Tibial nerve (tissue), 4 donors: ENCODE measurements at places on chromosomes 3 and 15. TPM values are rescaled to one million over a fixed set of nuclear protein-coding genes. Genes with fewer than 3 reads are reported as not detected.

Gene FSTL1
- total RNA-seq: 420 TPM

Gene SMCO1
- not detected for total RNA-seq

Gene C2CD4A
- under 0.01 TPM for total RNA-seq

Gene CXCR6
- 2.1 TPM for total RNA-seq

Gene ACSBG1
- 0.21 TPM for total RNA-seq

Gene GPR176
- total RNA-seq: 13.5 TPM

Gene INAFM2
- total RNA-seq: 25.9 TPM

Gene ANKRD63
- not detected for total RNA-seq

GRCh38 chr15:82699726-82700125 is 9.9 kb downstream of the AP3B2 start:
- DNase-seq: no peak

- no peak for DNase-seq
These were observed 45.3 kb downstream of the BFSP2 start for GRCh38 chr3:133445108-133445507.

DNA sequence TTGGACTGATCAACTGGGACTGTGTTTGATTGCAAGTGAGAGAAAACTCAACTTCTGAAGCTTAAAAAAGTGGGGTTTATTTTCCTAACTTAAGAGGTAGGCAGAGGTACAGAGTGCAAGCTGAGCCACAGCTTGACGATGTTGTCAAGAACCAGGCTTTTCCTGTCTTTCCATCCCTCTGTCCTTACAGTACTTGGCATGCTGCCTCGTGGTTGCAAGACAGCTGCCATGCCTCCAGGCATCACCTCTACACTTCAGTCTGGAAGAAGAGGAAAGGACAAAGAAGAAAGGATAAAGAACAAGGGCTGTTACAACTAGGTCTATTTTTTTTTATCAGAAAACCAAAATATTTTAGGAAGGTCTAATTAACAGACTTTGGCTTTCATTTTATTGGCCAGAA is 51.8 kb upstream of the GALNT15 start:
- no peak for DNase-seq

DNA sequence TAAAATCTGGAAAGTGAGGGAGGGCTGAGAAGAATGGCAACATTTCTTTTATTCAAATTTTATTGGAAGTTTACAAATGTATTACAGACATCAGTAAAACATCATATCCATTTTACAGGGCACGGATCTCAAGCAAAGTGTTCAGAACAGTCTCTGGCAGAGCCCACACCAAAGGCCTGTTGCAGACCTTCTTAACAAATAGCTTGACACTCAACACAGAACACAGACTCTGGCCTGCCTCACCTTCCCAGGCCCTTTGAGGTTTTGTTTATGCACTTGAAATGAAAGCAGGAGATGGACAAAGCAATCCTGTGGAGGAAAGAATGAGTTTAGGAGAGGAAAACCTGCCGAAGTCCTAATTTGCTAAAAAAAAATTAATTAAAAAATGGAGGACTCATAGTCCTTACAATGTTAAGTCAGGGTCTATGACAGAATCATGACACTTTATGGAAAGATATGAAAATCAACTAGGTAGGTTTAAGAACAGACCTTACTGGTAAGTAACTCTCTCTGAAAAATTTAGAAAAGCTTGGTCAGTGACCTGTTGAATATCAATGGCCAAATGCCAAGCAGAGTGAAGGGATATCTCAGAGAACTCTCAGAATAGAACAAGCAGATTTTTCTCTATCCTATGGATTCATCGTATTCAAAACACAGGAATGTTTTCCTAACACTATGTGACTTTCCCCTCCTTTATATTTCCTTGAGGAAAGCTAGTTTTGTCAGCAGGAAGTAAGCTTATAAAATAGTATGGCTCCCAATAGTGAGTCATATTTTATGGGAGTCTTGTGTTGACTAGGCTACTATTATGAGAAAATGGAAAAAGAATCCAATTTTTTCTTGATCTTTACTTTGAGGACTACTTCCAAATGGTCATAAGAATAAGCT is 70.8 kb upstream of the PSMD6 start:
- no peak for DNase-seq

- DNase-seq: no peak
These were observed 97.6 kb downstream of the MEX3B start for GRCh38 chr15:81948222-81948621.

- DNase-seq: no peak
These were observed 265.5 kb upstream of the ROPN1 start for GRCh38 chr3:124257336-124257864.

DNA sequence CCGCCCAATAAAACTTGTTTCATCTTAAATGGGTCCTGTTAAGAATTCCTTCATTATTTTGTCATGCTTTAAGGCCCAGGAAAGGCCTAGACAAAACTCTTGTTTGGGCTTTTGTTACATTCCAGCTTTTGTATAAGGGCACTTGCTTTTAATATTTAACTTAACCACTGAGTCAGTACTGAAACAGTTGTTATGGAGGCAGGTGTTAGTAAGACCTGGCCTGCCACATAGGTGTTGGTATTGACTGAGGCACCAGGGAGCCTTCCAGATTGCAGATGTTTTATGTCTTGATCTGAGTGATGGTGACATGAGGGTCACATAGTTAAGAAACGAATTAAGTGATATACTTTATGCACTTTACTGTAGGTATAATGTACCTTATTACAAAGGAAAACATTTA is 274.9 kb upstream of the TGFBR2 start:
- no peak for DNase-seq

DNA sequence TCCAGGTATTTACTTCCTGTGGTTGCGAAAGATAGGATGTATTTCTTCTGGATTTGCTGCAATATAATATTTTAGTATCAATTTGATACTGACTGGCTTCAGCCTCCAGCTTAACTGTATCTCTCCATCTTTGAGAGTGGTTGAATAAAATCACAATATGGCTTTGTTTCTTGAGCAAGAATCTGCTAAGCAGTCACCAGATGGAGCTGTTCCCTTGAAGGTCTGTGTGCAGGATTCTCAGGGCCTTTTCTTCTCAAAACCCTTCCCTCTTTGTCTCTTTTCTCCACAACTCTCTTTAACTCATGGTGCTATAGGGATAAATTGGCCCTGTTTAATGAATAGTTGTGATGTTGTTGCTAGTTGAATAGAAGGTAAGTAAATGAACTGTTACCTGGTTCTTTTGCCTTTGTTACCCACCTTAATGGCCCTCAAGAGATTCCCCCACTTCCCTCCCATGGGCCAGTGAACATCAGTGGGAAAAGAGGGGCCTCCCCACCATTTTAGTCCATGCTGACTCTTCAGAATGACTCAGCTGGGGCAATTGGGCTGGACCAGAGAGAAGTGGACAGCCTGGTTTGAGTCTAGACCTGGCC is 34.8 kb upstream of the RAB6B start:
- DNase-seq: no peak

GRCh38 chr3:60582288-60582687 is 669.0 kb downstream of the FHIT start:
- no peak for DNase-seq

DNA sequence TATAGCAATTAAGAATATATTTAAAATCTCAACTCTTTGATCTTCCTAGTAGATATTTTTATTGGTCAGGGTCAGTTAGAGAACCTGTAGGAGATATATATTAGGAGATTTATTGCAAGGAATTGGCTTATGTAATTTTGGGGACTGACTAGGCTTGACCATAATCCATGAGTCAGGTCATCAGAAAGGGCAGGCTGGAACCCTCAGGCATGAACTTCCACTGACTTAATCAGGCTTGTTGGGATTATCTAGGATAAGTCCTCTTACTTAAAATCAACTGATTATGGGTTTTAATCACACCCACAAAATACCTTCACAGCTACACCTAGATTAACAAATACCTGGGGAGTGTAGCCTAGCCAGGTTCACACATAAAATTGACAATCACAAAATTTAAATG is 156.1 kb downstream of the MYRIP start:
- no peak for DNase-seq

GRCh38 chr3:193732391-193732790 is 139.4 kb downstream of the OPA1 start:
- no peak for DNase-seq

- no peak for DNase-seq
These were observed 5.5 kb downstream of the MYO5A start for GRCh38 chr15:52523192-52523591.

DNA sequence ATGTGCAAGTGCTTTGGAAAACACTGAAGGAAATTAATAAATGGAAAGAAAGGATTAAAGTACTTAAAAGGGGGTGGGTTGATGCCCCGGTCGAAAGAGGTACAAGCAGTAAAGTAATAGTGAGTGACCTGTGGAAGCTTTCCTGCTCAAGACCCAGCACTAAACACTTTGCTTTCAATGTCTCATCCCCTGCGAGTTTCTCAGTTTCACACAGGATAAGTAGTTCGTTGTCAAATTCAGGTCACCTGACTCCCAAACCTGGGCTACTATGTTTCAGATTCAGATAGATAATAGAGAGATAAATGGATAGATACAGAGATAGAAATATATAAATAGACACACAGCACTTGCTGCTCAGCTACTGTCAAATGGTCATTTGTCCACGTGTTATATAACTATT is 19.6 kb downstream of the STAC start:
- no peak for DNase-seq

GRCh38 chr3:188006726-188007393 is 147.1 kb upstream of the LPP start:
- no peak for DNase-seq

GRCh38 chr3:12590096-12590495 is 33.2 kb downstream of the MKRN2 start:
- no peak for DNase-seq

DNA sequence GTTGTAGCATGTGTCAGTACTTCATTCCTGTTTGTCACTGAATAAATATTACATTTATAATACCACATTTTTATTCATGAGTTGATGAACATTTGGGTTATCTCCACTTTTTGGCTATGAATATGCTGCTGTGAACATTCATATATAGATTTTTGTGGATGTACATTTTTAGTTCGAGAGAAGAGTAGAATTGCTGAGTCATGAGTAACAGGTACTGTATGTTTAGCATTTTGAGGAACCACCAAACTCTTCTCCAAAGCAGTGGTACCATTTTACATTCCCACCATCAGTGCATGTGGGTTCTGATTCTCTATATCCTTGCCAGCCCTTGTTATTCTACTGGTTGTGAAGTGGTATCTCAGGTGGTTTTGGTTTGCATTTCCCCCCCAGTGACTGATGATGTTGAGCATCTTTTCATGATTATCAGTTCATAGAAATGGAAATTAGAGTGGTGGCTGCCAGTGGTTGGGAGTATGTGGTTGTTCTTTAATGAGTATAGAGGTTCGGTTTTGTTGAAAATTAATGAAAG is 59.6 kb downstream of the CCDC66 start:
- DNase-seq: no peak

GRCh38 chr15:57671636-57672035 is 34.9 kb upstream of the POLR2M start:
- DNase-seq: no peak

DNA sequence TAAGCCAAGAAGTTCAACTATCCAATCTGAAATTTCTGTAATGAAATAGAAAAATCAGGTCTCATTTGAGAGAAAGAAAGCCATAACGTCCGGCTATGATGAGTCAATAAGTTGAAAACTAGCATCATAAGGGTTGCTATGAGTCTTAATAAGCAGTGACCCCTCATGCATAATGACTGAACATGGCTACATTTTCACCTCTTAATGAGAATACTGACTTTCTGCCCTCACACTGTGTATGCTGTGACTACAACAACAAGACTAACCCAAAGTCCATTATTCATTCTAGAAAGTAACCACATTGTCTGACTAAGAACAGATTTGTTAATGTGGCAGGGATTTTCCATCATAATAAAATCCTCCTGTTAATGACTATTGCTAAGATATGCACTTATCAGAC is 884.0 kb upstream of the CADM2 start:
- no peak for DNase-seq

- no peak for DNase-seq
These were observed 735.8 kb downstream of the ZPLD1 start for GRCh38 chr3:103170651-103171050.

- DNase-seq: no peak
These were observed 570.0 kb upstream of the NR2F2 start for GRCh38 chr15:95760508-95760907.

DNA sequence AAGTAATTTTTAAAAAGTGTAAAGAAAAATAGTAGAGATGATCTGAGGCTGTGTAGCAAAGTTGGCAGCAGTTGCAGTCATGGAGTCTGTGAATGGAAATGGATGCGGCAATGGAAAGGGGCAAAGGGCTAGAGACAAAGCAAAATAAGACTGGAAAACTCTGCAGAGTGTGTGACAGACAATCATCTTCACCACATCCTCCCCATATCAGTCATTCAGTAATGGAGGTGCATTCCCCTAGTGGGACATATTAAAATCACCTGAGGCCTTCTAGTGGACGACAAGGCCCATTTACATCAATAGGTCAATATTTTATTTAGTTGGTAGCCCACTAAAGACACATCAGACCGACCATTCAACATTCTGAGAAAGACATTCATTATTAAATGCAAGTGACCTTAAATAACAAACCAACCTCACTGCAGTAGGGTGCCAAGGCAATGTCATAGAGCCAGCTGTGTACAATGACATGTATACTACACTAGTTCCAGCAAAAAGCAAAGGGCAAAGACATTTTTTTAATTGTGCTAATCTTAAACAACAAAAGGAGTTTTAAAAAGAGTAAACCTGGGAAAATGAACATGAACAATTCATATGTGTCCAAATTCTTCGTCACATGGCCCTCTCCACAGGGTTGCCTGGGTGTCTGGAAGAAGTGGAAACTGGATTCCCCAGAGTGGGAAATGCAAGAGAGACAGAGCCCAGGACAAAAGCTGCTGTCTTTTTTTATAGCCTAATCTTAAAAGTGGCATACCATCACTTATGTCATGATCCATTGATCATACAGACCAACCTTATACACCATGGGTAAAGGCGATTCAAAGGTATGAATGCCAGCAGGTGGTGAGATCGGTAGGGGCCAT is 15.6 kb upstream of the RAP2B start:
- DNase-seq: no peak

GRCh38 chr3:61563313-61564271 is 2.2 kb downstream of the PTPRG start:
- no peak for DNase-seq

GRCh38 chr15:26590676-26591075 is 182.2 kb downstream of the GABRB3 start:
- DNase-seq: no peak

DNA sequence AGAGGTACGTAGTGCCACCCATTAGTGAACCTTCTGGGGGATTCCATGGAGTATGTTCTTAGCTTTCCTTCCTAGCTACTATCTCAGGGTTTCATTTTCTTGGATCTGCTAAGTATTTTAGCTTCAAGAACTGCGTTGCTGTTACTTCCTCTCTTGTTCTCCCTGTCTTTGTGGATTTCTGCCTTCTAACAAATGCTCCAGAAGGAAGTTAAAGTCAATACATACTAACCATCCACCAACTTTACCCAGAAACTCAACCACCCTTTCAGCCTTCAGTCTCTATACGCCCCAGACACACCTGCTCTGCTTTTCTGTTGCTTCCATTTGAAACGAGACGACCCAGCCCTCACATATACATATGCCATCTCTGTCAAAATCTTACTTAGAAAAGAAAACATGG is 2.4 kb upstream of the KLF13 start:
- DNase-seq: no peak
